Occipital lobe (tissue), 3 donors: ENCODE measurements at places on chromosomes 3 and 15. TPM values are rescaled to one million over a fixed set of nuclear protein-coding genes. Genes with fewer than 3 reads are reported as not detected.

DNA sequence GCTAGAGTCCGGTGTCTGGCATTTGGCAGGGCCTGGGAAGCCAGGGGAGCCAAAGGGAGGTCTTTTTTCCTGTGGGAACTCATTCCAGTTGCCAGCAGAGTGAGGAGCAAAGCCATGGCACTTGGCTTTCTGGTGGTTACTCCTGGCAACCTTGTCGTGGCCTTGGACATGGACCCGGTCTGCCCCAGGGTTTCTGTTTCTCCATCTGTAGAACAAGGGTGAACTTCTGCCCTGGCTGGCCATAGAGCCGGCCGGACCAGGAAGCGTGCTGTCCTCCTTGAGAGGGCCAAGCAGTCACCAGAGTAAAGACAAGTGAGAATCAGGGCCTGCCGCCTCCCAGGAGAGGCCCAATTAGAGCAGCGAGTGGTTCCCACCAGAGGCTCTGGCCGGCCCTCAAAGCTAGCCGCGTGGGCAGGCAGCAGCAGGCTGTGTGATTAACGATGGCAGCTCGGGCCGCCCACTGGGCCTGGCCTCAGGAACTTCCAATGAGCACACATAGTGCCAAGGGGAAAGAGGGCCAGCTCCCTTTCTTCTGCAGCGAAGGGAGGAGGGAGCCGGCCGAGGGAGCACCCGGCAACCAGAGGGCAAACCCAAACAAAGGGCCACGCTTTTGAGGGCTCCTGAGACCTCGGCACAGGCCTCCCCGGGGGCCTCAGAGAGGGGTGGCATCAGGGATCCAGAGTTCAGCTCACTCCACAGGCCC lies 29.1 kb upstream of the ELP6 start:
- DNase-seq: peak; percentile 7

GRCh38 chr3:174156200-174156599 lies 702.9 kb upstream of the NAALADL2 start:
- DNase-seq: no peak

- no peak for DNase-seq
These were observed 41.7 kb upstream of the ANP32A start for GRCh38 chr15:68862415-68862814.

The UPK1B gene
- 0.16 TPM for total RNA-seq

The TTLL13 gene
- total RNA-seq: 0.31 TPM

The CLDN1 gene
- 1.6 TPM for total RNA-seq
